Cerebellar nuclear complex (tissue), 1 donor: ENCODE measurements at places on chromosomes 7 and 10.

- peak; percentile 8 for DNase-seq
These were observed 1.1 kb downstream of the WASL start for GRCh38 chr7:123747620-123748141.

DNA sequence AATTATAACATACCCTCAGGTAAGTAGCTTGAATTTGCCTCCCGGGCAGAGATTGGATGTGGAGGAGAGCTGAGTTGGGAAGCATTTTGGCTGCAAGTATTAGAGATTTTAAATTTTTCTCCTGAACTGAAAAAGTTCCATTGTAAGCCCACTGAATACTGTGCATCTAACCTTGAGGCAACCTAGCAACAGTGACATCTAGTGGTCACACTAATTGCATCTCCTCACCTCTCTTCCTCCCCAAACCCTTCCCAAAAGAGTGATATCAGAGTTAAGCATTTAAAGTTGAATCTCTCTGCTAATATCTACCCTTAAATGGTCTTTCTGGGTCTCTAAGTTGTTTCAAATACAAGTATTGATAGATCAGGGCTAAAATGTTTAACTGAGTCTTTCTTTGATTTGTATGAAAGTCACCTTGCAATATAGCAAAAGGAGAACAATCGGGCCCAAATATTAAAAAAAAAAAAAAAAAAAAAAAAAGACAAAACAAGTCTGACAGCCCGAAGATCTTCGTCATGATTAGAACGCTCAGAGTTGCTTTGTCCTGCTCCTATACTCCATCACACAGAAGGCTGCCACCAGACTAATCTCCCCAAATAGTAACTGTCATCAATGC lies 40.4 kb upstream of the DLX5 start:
- no peak for DNase-seq

DNA sequence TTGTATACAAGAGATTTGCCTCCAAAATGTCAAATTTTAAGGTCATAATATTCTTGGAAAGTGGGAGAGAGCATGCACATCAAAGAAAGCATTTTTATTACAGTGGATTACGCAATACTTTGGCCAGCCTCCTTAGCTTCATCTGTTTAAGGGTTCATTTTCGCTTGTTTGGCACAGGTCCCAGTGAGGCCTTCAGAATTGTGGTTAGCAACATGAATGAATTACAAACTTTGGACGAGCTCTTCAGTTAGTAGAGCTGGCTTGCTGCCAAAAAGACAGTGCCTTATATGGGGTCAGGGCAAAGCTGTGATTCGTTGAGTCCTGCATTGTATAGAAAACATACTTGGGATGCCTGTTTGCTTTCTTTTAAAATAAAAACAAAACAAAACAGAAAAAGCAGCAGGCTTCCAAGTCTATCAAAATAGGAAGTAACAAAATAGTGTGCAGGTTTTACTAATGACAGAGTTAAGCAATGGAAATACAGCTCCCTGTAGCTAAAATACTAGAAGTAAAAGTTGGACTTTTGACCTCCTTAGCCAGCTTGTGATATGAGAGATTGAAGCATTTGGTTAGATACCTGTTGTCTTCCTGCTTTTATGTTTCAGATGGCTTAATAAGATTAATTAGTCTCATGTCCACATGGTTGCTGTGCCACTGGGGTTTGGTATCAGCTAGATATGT lies 190.8 kb downstream of the MLLT10 start:
- DNase-seq = no peak

- DNase-seq = no peak
These were observed 92.1 kb downstream of the HIP1 start for GRCh38 chr7:75646571-75647102.

- DNase-seq = no peak
These were observed 197.0 kb upstream of the PRSS58 start for GRCh38 chr7:142454862-142455261.

- DNase-seq = no peak
These were observed 2.1 kb upstream of the ADD3 start for GRCh38 chr10:110005719-110006118.
